ENCODE measurements at places on chromosomes 5 and 9.

- no peak for DNase-seq
These were observed 72.6 kb downstream of the DAPK1 start for GRCh38 chr9:87570000-87570908.

GRCh38 chr5:1733369-1733768 is 66.3 kb downstream of the MRPL36 start:
- DNase-seq: no peak

- no peak for DNase-seq
These were observed 92.3 kb downstream of the FSTL4 start for GRCh38 chr5:133520062-133520461.

DNA sequence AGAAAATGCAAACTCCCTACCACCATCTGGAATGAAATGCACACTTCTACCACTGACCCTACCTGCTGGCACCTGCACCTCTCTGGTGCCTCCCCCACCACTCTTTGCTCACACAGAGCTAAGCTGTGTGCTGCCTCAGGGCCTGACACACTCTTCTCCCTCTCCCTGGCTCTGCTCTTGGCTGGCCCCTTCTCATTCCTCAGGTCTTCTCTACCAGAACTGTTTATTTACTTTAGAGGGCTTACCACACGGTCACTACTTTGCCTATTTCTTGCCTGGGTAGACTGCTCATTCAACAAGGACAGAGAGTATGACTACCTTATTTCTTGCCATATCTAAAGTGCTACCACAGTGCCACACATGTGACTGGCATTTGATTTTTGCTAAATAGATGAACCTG is 3.3 kb downstream of the REEP5 start:
- DNase-seq: no peak

DNA sequence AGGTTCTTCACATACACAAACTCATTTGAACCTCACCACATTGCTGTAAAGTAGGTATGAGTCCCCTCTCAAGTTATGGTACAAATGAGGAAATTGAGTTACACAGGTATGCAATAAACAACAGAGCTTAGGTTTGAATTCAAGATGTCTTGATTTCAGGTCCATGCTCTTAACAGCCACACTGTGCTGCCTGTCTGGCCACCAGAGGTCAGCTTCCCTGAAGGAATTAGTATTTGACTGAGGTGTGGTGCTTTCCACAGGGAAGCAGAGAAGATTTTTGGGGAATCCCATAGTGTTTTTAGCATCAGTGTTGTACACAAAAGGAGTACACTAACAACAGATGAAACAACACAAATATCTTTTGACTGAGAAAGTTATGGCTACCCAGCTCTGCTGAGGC is 94.4 kb upstream of the ITGA1 start:
- peak; percentile 5 for DNase-seq

DNA sequence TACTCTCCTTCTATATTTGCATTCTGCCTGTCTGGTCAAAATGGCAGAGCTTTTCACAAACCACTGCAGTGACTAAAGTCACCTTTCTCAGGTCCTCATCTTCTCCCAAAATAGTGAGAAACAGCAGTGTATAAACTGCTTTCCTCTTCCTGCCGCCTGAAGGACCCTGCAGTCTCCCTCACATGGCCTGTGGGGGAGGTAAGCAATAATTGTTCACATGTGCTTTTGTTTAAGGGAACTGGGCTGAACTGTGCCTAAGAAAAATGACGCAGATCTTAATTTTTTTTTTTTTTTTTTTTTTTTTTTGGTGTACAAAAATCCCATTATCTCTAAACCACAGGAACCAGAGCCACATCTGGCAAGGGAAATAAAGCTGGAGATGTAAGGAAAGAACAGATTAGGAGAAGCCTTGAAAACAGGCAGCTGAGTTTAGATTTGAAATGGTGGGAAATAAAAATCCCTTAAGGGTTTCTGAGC is 131.7 kb upstream of the VLDLR start:
- DNase-seq: no peak

DNA sequence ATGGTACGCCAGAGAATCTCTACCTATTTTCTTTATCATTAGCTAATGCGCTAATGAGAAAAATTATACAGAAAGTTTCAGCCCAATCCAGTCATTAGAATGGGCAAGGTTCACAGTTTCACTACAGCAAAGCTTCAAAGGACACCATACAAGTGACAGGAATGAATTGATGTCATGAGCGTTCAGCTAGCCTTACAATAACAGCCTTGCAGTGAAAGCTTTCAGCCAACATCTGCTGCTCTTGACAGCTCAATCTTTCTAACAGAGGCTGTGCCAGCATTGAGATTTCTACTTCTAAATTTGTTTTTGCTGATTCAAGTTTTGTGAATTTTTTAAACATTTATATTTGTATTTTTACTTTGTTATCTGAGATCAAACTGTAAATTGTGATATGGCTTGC is 302.4 kb upstream of the FAM174A start:
- DNase-seq: no peak

DNA sequence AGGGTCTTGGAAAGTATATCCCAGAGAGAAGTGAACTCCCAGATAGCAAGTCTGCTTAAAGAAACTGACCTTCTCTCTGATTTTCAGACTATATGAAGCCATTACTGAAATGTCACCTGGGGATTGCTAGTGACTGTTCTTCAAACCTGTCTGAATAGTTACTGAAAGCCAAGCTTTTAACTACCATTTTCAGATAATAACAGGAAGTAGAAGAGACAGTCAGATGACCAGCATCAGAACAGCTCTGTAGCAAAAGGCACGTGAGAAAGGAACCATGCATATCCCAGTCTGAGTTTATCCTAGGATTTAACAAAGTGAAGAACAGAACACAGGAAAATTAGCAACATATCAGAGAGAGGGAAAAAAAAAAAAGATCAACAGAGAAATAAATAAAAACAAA is 74.9 kb upstream of the SELENOP start:
- DNase-seq: no peak

DNA sequence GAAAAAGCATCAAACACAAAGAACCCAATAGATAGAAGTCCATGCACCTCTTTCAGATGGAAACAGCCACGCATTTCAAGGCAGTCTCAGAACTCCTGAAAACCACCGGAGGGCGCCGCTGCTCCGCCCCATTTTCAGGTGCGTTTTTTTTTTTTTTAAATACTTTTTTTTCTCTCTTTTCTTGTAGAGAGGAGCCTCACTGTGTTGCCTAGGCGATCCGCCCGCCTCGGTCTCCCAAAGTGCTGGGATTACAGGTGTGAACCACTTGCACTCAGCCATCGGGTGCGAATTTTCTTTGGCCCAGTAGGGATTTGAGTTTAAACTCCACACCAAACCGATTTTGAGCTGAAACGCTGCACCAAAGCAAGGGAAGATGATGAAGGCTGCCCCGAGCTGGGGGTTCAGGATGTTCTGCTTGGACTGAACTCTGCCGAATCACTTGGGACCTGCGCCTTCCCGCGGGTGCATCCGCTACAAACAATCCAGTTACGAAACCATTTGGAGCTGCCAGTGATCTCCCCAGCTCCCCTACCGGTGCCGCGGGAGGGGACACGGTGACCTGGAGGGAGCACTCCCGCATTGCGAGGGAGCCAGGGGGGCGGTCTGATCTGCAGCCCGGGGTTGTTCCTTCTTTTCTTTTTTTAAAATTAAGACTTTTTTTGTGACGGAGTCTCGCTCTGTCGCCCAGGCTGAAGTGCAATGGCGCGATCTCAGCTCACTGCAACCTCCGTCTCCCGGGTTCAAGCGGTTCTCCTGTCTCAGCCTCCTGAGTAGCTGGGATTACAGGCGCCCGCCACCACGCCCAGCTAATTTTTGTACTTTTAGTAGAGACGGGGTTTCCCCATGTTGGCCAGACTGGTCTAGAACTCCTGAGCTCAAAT is 1.4 kb downstream of the PTGR1 start:
- DNase-seq: peak; percentile 79

DNA sequence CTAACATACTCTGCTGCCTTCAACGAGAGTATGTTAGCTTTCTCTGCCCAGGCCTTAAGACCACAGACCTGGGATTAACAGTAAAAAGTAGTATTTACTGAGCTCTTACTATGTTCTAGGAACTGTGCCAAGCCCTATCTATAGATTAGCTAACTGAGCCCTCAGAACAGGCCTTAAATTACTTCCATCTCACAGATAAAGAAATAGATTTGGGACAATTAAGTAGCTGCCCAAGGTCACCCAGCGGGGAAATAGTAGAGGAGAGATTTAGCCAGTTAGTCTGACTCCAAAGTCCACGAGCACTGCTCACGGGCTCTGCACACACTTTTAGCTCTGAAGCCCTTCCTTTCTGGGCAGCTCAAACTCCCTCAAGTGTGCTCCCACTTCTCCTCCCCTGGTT is 64.5 kb upstream of the EQTN start:
- DNase-seq: peak; percentile 47

DNA sequence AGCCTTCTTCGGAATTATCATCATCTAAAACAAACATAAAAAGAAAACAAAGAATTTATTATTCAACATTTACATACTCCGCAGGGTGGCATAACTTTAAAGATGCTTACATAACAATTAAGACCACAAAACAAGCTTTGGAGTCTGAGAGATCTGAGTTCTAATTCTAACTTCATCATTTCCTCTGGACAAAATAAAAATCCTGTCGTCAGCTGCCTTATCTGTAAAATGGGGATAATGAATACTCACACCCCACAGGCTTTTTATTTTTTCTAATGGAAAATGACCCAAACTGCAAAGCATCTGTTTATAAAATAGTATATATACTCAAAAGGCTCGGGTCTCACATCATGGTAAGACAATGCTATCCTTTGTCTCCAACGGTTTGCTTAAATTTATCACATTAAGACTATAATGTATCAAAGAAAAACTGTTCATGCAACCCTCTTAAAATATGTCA is 4.3 kb downstream of the ARRDC3 start:
- DNase-seq: peak; percentile 43

- no peak for DNase-seq
These were observed 54.1 kb downstream of the ARHGEF37 start for GRCh38 chr5:149635394-149635793.

- no peak for DNase-seq
These were observed 19.0 kb downstream of the ATOX1 start for GRCh38 chr5:151739395-151739794.

- DNase-seq: no peak
These were observed 194.3 kb downstream of the PALM2AKAP2 start for GRCh38 chr9:109974143-109974917.

DNA sequence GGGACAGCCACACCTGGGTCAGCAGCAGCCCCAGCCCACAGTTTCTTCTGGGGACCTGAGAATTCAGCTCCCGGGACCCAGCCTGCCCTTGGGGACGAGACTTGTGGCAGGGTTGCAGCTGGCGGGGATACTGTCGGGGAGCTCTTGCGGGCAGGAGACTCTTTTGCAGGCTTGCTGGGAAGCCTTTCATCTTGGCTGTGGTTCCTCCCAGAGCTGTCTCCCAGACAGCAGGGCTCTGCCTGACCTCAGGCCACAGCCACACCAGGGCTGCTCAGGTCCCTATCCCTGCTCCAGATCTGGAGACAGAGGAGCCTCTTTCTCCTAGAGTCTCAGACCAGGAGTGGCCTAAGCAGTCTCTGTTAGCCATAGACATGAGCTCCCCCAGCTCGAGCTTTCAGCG is 4.7 kb upstream of the MYMK start:
- DNase-seq: no peak

DNA sequence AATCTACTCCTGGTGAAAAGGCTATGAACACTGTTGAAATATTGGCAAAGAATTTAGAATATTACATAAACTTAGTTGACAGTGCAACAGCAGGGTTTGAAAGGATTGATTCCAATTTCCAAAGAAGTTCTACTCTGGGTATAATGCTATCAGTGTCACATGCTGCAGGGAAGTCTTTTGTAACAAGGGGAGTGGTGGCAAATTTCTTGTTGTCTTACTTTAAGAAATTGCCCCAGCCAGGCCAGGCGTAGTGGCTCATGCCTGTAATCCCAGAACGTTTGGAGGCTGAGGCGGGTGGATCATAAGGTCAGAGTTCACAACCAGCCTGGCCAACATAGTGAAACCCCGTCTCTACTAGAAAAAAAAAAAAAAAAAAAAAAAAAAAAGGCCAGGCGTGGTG is 86.3 kb upstream of the OTULINL start:
- DNase-seq: no peak

- no peak for DNase-seq
These were observed 53.3 kb downstream of the PCA3 start for GRCh38 chr9:76817489-76817888.
